ENCODE measurements at places on chromosomes 2 and 18. TPM values are rescaled to one million over a fixed set of nuclear protein-coding genes. Genes with fewer than 3 reads are reported as not detected.

The LRATD1 gene
- not detected for total RNA-seq

The GALNT3 gene
- total RNA-seq = 0.85 TPM

The HRH4 gene
- not detected for total RNA-seq

The ALKAL2 gene
- total RNA-seq = not detected

GRCh38 chr2:109383505-109384307, 230.1 kb downstream of the SEPTIN10 start:
- no peak overlapping the region for H3K4me3 ChIP-seq
- H3K4me1 ChIP-seq = no peaks in the 10 kb centered on the region
- H3K27ac ChIP-seq = no peak overlapping the region
- H3K36me3 ChIP-seq = no peaks in the 10 kb centered on the region
- no peak for DNase-seq

- no peak for DNase-seq
- H3K27ac ChIP-seq = no peak overlapping the region
- H3K27me3 ChIP-seq = no peaks in the 10 kb centered on the region
- no peaks in the 10 kb centered on the region for H3K36me3 ChIP-seq
- H3K4me3 ChIP-seq = no peak overlapping the region
Observed at GRCh38 chr18:73829146-73829545, 318.5 kb downstream of the FBXO15 start.

DNA sequence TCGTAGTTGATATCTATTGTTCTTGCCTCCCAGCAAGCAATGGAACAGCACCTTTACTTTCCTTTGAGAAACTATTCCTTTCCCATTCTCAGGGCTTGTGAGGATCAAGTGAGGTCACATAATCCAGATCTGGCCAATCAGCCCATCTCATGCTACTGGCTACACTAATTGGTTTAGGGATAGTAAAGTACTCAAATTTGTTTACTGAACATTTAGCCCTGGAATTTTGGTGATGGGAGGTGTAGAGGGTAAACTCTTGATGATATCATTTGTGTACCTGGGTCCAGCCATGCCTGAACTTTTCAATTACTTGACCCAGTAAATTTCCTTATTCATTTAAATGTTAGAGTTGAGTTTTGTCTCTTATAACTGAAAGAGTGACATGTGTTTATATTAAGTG, 195.8 kb upstream of the TNP1 start:
- H3K4me3 ChIP-seq = no peak overlapping the region
- H3K36me3 ChIP-seq = no peaks in the 10 kb centered on the region
- no peak overlapping the region for H3K27ac ChIP-seq
- no peaks in the 10 kb centered on the region for H3K27me3 ChIP-seq

DNA sequence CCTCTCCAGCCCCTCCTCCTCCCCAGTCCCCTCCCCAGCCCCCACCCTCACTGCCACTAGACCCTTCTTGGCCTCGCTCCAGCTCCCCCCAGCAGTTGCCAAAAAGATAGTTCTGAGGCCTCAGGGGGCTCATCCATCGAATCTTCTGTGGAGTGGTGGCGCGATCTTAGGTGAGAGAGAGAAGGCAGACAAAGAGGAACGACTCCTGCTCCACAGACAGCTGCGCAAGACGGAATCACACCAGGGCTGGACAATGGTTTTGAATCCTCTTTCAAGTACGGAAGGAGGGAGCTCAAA, 68.1 kb downstream of the LAMA3 start:
- H3K27me3 ChIP-seq = no peaks in the 10 kb centered on the region
- no peaks in the 10 kb centered on the region for H3K4me1 ChIP-seq
- no peaks in the 10 kb centered on the region for H3K36me3 ChIP-seq

GRCh38 chr2:118145207-118145606, 56.9 kb downstream of the INSIG2 start:
- no peaks in the 10 kb centered on the region for H3K36me3 ChIP-seq
- H3K4me1 ChIP-seq = no peaks in the 10 kb centered on the region
- H3K27me3 ChIP-seq = peaks cover 2% of the 10 kb centered on the region
- no peak for DNase-seq

DNA sequence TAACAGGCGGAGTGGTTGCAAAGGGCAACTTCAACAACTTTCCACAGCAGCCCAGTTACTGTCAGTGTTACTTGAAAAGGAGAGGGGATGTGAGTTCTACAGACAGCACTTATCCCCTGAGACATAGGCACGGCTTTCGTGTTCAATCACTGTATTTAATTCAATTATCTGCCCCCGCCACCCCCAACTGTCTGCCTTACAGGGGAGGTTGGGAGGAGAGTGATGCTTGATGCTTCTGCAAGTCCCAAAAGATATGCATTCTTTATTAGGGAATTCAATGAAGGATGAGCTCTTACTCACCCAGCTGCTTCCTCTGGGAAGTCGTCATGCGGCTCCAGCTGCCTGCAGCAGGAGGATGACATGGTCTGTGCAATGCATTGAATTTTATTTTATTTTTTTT, 639.9 kb downstream of the DCC start:
- no peaks in the 10 kb centered on the region for H3K4me1 ChIP-seq
- DNase-seq = no peak
- no peak overlapping the region for H3K27ac ChIP-seq
- H3K4me3 ChIP-seq = no peak overlapping the region
- H3K36me3 ChIP-seq = no peaks in the 10 kb centered on the region
- no peaks in the 10 kb centered on the region for H3K27me3 ChIP-seq
